Spleen (tissue), 13 donors: ENCODE measurements at places on chromosomes 1 and 21.
A peak's percentile ranks its signal among the peaks of the same experiment; 100 is the strongest.

DNA sequence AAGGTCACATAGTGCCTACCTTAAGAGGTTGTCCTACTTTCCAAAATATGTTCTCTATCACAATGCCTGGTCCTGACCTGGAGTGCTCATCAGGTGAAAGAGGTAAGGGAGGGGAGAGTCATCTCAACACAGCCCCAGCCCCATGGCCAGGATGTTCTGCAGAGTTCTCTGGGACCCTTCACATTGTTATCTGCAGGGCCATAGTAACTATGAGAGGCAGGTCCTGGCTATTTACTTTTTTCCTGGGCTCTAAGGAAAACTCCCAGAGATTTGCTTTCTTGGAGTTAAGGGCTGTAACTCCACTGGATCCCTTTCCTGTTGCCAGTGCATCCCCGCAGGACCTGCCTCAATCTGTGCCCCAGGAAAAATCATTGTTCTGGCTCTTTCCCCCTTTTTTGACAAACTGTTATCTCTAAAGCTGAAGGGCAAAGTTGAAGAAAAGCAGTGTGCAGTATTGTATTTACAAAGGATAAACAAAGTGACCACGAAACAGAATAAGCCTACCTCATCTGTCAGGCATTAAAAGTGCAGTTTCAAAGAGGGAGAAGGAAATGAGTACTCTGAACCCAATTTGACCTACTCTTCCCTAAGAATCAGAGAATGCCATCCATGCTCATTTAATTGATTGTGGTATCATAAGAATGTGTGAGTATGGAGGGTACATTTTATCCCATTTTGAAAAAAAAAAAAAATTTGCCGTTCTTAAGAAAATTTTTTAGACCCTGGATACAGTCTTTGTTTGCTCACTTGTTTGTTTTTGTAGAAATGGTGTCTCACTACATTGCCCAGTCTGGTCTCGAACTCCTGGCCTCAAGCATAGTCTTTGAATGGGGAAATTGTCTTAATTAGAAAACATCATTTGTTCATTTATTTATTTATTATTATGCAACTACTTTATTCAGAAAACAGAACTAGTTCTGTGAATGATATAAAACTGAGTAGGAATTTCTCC, 149.6 kb downstream of the RHOU start:
- H3K27me3 ChIP-seq: no peaks in the 10 kb centered on the region
- H3K4me1 ChIP-seq: no peaks in the 10 kb centered on the region
- no peak overlapping the region for H3K4me3 ChIP-seq
- no peaks in the 10 kb centered on the region for H3K36me3 ChIP-seq
- DNase-seq: no peak

DNA sequence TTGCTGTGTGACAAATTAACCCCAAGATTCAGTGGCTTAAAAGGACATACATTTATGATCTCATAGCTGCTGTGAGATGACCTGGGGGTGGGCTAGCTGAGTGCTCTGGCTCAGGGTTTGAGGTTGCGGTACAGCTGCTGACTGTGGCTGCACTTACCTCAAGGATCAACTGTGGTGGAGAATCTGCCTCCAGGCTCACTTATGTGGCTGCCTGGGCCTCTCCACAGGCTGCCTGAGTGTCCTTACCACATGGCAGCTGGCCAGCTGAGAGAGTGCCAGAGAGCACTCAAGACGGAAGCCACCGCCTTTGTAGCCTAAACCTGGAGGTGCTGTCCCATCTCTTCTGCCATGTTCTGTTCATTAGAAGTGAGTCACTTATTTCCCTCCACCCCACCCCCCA, 5.7 kb downstream of the LRRC71 start:
- no peak overlapping the region for H3K4me3 ChIP-seq
- DNase-seq: no peak

DNA sequence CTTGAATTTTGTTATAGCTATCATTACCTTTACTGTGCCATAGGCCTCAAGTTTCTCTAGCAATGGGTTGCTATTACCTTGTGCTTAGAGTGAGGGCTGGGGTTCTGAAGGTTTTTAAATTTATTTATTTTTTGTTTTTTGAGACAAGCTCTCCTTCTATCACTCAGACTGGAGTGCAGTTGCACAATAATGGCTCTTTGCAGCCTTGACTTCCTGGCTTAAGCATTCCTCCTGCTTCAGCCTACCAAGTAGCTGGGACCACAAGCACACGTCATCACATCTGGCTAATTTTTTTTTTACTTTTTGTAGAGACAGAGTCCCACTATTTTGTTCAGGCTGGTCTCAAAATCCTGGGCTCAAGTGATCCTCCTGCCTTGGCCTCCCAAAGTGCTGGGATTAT, 41.5 kb downstream of the SNX27 start:
- no peak overlapping the region for H3K4me3 ChIP-seq
- no peaks in the 10 kb centered on the region for H3K27me3 ChIP-seq
- H3K4me1 ChIP-seq: peaks cover 20% of the 10 kb centered on the region
- DNase-seq: no peak
- peak overlapping the region; percentile 84 for H3K27ac ChIP-seq
- H3K36me3 ChIP-seq: no peaks in the 10 kb centered on the region

DNA sequence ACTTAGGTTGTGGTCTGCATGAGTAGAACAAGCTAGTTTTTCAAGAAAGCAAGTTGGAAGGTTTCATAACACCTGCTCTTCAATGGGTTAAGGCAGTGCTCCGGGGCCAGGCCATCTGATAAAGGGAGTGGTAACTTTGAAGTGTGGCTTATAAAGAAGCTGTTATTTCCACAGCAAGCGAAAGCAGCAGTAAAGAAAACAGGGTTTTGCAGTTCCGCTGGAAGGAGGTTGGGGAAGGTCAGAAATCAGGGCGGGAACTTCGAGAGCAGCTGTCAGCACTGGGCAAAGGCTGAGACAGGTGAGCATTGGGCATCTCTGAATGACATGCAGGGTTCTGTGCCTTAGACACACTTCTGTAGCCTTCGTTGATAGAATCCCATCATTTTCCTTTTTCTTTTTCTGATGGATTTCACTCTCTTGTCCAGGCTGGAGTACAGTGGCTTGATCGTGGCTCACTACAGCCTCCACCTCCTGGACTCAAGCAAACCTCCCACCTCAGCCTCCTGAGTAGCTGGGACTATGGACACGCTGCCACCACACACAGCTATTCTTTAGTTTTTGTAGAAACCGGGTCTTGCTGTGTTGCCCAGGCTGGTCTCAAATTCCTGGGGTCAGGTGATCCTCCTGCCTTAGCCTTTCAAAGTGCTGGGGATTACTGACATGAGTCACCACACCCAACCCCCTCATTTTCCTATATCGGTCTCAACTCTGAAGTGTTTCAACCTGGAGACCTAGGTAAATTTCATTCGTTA, 20.5 kb downstream of the TMEM51 start:
- no peaks in the 10 kb centered on the region for H3K36me3 ChIP-seq
- no peak for DNase-seq
- H3K4me1 ChIP-seq: peaks cover 16% of the 10 kb centered on the region
- H3K4me3 ChIP-seq: no peak overlapping the region
- H3K27ac ChIP-seq: no peak overlapping the region
- H3K27me3 ChIP-seq: peaks cover 7% of the 10 kb centered on the region

DNA sequence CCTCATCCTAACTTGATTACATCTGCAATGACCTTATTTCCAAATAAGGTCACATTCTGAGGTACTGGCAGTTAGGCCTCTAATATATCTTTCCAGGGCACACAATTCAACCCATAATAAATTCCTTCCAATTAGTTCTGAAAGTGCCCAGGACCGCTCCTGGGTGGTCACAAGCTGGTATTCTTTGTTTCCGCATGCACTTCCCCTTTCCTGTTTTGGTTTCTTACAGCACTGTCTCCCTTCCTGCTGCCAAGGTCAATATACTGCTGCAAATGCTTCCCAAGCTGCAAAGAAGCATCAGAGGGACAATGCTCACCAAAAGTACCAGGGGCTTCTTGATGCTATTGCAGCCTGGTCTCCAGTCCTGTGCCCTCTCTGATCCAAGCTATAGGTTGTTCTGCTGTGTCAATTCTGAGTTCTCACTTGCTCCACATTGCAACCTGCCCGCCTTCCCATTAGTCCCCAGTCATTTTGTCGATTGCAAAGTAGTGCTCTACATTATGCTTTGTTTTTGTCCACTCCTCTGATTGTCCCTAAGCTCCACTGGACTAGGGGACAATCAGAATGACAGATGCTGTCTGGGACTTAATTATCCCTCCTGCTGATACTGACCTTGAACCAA, 13.9 kb upstream of the XPR1 start:
- H3K36me3 ChIP-seq: no peaks in the 10 kb centered on the region
- H3K27me3 ChIP-seq: no peaks in the 10 kb centered on the region

GRCh38 chr1:35264871-35265270, 3.6 kb upstream of the ZMYM4 start:
- no peak overlapping the region for H3K4me3 ChIP-seq
- H3K4me1 ChIP-seq: no peaks in the 10 kb centered on the region
- H3K36me3 ChIP-seq: no peaks in the 10 kb centered on the region
- H3K27me3 ChIP-seq: no peaks in the 10 kb centered on the region

- no peak overlapping the region for H3K4me3 ChIP-seq
- H3K27ac ChIP-seq: no peak overlapping the region
- H3K4me1 ChIP-seq: no peaks in the 10 kb centered on the region
- no peaks in the 10 kb centered on the region for H3K27me3 ChIP-seq
Observed at GRCh38 chr1:218436346-218436745, 91.2 kb downstream of the TGFB2 start.

DNA sequence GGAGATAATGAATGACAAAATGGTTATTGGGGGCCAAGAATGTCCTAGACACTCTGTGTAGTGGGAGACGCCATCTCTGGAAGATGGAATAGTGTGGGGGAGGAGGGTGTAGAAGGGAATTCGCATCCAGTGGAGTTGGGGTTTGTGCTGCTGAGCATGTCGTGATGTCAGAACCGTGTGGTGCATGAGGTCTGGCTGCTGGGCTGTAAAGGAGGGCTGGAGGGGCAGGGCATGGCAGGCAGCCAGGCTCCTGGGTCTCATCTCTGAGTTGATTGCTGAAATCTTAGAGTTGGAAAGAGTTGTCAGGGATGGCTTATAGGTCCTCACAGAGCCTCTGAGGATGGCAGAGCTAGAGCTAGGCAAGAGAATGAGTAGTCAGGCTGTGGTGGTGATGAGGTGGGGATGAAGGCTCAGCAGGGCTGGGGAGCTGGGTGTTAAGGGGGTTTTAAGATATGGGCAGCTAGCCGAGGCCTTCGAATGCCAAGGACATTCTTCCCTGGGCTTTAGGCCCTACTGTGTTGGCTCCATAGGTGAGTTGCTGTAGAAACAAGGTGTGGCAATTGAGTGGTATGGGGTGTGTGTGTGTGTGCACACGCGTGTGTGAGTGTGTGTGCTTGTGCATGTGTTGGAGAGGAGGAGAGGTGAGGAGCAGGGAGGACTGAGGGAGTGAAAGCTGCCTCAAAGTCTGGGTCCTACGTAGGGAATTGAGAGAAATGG, 1.9 kb downstream of the PPFIA4 start:
- no peaks in the 10 kb centered on the region for H3K27me3 ChIP-seq
- DNase-seq: no peak
- H3K27ac ChIP-seq: no peak overlapping the region
- no peaks in the 10 kb centered on the region for H3K4me1 ChIP-seq
- H3K36me3 ChIP-seq: peaks cover 19% of the 10 kb centered on the region
- no peak overlapping the region for H3K4me3 ChIP-seq

DNA sequence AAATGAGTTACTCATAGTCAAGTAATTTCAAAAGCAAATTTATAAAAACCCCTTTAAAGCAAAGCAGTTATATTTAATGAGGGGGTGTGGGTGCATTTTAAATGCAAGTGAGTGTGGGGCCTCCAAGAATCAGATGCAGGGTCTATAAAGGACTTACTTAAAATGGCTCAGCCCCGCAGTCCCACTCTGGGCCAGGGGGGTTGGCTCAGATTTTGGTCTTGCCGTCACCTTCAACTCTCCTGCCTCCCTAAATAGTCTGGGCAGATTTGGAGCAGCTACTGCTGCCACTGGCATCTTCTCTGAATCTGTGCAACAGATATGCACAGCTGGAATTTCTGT, 16.2 kb downstream of the AMPD2 start:
- H3K4me3 ChIP-seq: no peak overlapping the region
- no peak for DNase-seq
- no peaks in the 10 kb centered on the region for H3K27me3 ChIP-seq
- no peak overlapping the region for H3K27ac ChIP-seq

DNA sequence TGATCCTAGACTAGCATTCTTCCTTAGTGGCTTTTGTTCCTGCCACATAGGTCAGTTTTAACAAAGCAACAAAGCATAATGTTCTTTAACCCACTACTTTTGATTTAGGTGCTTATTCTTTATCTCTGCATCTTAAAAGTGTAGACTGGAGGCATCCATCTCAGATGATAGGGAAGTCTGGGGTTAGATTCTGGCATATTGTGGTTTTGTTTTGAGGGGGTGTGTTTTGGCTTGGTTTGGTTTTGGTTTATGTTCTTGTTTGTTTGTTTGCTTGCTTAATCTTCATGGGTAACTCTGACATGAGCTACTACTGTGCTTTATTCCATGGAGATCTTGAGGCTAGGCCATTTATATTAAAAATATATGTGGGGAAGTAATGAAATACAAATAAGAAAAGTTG, 40.3 kb upstream of the MYOCOS start:
- H3K4me3 ChIP-seq: no peak overlapping the region
- no peak for DNase-seq
- H3K27ac ChIP-seq: no peak overlapping the region
- no peaks in the 10 kb centered on the region for H3K36me3 ChIP-seq
- no peaks in the 10 kb centered on the region for H3K27me3 ChIP-seq
- no peaks in the 10 kb centered on the region for H3K4me1 ChIP-seq

DNA sequence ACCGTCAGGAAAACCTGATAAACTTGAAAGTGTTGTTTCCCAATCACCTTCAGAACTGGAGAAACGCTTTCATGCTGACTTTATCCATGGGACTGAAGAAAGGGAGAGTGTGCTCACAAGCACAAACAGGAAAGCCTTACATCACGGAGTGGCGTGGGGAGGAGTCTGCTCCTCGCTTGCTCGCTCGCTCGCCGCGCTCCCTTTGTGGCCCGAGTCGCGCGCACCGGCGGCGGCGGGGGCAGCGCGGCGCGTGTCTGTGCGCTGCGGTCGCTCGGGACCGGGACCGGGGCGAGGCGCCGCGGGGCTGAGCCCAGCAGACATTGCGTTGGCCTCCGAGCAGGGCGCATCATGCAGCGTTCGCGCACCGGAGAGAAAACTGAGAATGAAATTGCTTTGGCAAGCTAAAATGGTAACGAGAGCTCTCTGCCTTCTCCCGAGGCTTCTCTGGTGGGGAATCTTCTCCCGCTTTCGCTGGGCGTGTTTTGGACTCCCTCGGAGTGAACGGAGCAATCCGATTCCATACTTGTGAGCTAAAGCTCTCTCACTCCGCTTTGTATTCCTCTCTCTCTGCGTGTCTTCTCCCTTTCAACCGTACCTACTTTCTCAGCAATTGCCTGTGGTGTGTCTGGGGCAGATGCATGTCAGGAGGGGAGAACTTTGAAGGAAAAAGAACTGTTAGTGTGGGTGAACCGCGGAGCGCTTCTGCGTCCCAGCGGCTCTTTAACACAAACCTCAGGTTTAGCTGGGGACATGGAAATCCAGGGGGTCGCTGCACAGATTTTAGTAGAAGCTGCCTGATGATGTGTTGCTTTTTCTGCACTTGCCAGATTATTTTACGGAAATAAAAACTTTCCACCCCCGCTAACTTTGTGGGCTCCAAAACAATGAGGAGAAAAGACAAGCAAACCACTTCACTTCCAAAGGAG, at the start of gene RGL1:
Gene RGL1, plus strand, starts transcription at position 205 of the 926 bp plus-strand sequence. Its CDS starts 178 bp downstream, at position 383.
- H3K4me3 ChIP-seq: peak within 1 kb of the TSS; percentile 58
- peak within 1 kb of the TSS; percentile 89 for H3K27ac ChIP-seq
- H3K4me1 ChIP-seq: no peaks in the 10 kb centered on the region
- peak; percentile 84 for DNase-seq
- no peaks in the 10 kb centered on the region for H3K36me3 ChIP-seq

GRCh38 chr1:246726255-246726679, 2.1 kb downstream of the SCCPDH start:
- H3K27ac ChIP-seq: no peak overlapping the region
- peaks cover 20% of the 10 kb centered on the region for H3K36me3 ChIP-seq
- H3K4me3 ChIP-seq: no peak overlapping the region
- no peak for DNase-seq
